Nephron progenitor cell (in vitro differentiated cells): ENCODE measurements at places on chromosomes 3 and 15.

GRCh38 chr3:158086361-158086760 lies 19.9 kb downstream of the SHOX2 start:
- H3K36me3 ChIP-seq, result no peaks in the 10 kb centered on the region
- no peaks in the 10 kb centered on the region for H3K4me1 ChIP-seq
- DNase-seq, result no peak
- no peak overlapping the region for H3K27ac ChIP-seq

GRCh38 chr3:77605308-77605707 lies 565.4 kb downstream of the ROBO2 start:
- peaks cover 8% of the 10 kb centered on the region for H3K36me3 ChIP-seq
- no peak overlapping the region for H3K27ac ChIP-seq
- peaks cover 8% of the 10 kb centered on the region for H3K4me1 ChIP-seq
- H3K4me3 ChIP-seq, result no peak overlapping the region
- H3K27me3 ChIP-seq, result no peaks in the 10 kb centered on the region
- DNase-seq, result no peak

DNA sequence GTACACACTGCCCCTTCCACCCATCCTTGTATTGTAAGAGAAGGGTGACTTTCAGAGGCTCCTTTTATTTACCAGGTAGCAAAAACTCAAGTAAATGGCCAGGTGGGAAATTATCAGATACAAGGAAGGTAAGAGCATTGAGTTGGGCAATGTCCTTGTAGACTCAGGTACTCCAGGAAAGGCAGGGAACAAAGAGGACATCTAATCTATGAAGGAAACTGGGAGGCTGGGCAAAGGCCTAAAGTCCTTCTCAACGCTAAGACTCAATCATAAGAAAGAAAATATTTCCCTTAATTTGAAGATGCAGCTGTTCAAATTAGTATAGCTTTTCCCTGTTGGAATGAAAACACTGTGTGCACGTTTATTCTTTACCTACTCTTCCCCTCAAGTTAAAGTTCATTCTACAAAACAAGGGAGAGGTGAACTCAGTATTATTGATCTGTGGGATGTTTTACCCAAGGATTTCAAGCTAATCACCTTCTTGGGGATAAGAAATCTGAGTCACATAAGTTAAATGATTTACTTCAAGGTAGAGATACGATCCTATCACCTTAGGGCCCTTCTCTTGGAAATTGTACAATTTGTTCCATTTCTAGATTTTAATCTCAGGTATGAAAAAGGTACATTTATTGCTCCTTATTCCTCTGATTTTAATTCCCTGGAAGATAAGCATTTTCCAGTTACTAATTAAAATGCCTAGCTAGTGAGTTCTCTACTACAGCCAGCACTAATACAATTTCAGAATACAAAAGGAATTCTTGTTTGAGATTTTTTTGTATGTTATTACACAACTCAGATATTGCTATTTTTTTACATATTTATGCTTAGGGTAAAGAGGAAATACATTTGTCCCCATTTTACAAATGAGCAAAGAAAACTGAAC lies 80.6 kb downstream of the PLD1 start:
- peaks cover 7% of the 10 kb centered on the region for H3K4me1 ChIP-seq
- H3K27ac ChIP-seq, result no peak overlapping the region
- H3K27me3 ChIP-seq, result peaks cover 4% of the 10 kb centered on the region
- H3K4me3 ChIP-seq, result no peak overlapping the region

GRCh38 chr15:71436854-71437253 lies 321.6 kb downstream of the THSD4 start:
- no peak overlapping the region for H3K4me3 ChIP-seq
- peaks cover 14% of the 10 kb centered on the region for H3K36me3 ChIP-seq
- H3K27me3 ChIP-seq, result peaks cover 7% of the 10 kb centered on the region
- peaks cover 20% of the 10 kb centered on the region for H3K4me1 ChIP-seq
- no peak overlapping the region for H3K27ac ChIP-seq

DNA sequence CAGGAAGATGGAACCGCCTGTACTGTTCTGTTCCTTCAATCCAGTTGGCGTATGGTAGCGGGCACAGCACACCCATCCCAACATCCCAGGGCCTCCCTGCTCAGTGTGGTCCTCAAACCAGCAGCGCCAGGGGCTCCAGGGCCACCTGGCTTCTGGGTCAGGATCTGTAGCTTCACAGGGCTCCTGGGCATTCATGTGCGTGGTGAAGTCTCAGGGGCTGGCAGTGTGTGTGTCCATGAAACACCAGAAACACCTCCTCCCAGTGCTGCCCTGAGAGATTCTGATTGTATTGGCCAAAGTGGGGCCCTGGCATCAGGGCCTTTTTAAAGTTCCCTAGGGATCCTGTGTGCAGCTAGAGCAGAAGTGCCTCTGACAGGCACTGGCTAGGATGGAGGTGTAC lies 42.1 kb downstream of the ABTB1 start:
- no peaks in the 10 kb centered on the region for H3K36me3 ChIP-seq
- peaks cover 16% of the 10 kb centered on the region for H3K27me3 ChIP-seq
- DNase-seq, result no peak
- no peak overlapping the region for H3K4me3 ChIP-seq

- no peak overlapping the region for H3K4me3 ChIP-seq
- H3K27me3 ChIP-seq, result no peaks in the 10 kb centered on the region
- no peaks in the 10 kb centered on the region for H3K4me1 ChIP-seq
- DNase-seq, result no peak
- H3K36me3 ChIP-seq, result no peaks in the 10 kb centered on the region
Measured at GRCh38 chr3:83039422-83039821, 1278.0 kb upstream of the GBE1 start.

GRCh38 chr3:71219744-71220638 lies 363.5 kb downstream of the FOXP1 start:
- DNase-seq, result no peak
- H3K36me3 ChIP-seq, result peaks cover 36% of the 10 kb centered on the region
- peaks cover 40% of the 10 kb centered on the region for H3K4me1 ChIP-seq
- H3K27ac ChIP-seq, result peak overlapping the region; percentile 39
- peaks cover 9% of the 10 kb centered on the region for H3K27me3 ChIP-seq

GRCh38 chr3:151557068-151557840 lies 96.4 kb upstream of the IGSF10 start:
- H3K27me3 ChIP-seq, result no peaks in the 10 kb centered on the region
- H3K27ac ChIP-seq, result no peak overlapping the region
- H3K4me1 ChIP-seq, result peaks cover 20% of the 10 kb centered on the region
- H3K4me3 ChIP-seq, result no peak overlapping the region

GRCh38 chr3:45783667-45784066 lies 12.7 kb downstream of the SLC6A20 start:
- no peak overlapping the region for H3K4me3 ChIP-seq
- H3K27me3 ChIP-seq, result peaks cover 5% of the 10 kb centered on the region
- no peak for DNase-seq
- peaks cover under 1% of the 10 kb centered on the region for H3K36me3 ChIP-seq
- H3K27ac ChIP-seq, result no peak overlapping the region

GRCh38 chr15:29364426-29365078 lies 94.9 kb upstream of the NSMCE3 start:
- H3K4me1 ChIP-seq, result no peaks in the 10 kb centered on the region
- H3K27me3 ChIP-seq, result peaks cover 3% of the 10 kb centered on the region
- no peak overlapping the region for H3K4me3 ChIP-seq
- no peak overlapping the region for H3K27ac ChIP-seq
- no peak for DNase-seq

DNA sequence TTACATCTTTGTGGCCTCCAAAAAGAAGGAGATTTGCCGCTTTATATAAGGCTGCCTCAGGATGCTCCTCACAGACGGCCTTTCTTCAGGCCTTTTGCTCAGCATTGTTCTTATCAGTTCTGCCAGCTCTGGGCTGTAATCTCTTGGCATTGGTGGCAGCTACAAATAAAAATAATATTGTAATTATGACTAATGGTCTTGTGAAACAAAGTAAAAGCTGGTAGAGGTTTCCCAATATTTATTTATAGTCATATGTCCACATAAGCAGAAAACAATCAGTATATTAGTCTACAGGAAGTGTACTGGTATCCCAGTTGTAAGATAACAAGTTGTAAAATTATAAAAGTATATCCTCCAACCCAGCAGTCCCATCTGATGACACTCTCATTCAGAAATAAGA lies 7.3 kb downstream of the NEK4 start:
- peaks cover 90% of the 10 kb centered on the region for H3K36me3 ChIP-seq
- no peak for DNase-seq
- no peaks in the 10 kb centered on the region for H3K27me3 ChIP-seq
- H3K4me1 ChIP-seq, result no peaks in the 10 kb centered on the region
- H3K4me3 ChIP-seq, result no peak overlapping the region

GRCh38 chr3:39133093-39133490 lies 20.3 kb downstream of the CSRNP1 start:
- no peaks in the 10 kb centered on the region for H3K27me3 ChIP-seq
- H3K27ac ChIP-seq, result no peak overlapping the region
- no peak overlapping the region for H3K4me3 ChIP-seq

DNA sequence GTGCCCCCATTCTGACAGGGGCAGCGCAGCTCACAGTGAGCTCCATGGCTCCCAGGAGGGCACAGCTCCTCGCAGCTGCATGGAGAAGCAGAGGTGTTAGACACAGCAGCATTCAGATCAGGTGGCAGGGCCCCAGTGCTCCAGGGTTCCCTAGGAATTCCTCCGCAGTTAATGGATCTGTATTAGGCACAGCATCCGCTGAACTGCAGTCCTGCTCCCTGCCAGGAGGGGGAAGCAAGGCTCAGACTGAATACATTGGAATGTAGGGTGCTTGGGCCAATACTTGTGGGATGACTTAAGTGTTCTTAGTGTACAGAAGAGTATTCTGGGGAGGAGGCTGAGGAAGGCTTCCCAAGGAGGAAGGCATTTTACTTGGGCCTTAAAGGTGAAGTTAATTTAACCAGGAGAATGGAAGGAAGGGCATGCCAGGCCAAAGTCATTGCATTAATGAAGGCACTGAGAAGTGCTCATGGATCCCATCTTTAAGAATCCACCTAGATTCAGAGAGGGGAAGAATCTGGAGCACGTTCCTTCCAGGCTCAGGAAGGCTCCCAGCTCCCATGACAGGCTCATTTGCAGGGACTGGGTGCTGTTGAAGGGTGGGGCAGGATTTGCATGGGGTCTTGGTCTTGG lies 111.6 kb downstream of the RAB11A start:
- H3K27ac ChIP-seq, result no peak overlapping the region
- no peaks in the 10 kb centered on the region for H3K36me3 ChIP-seq
- H3K4me3 ChIP-seq, result peak overlapping the region; percentile 66
- H3K4me1 ChIP-seq, result peaks cover 55% of the 10 kb centered on the region

- no peaks in the 10 kb centered on the region for H3K36me3 ChIP-seq
- H3K27ac ChIP-seq, result no peak overlapping the region
- DNase-seq, result no peak
- H3K4me1 ChIP-seq, result no peaks in the 10 kb centered on the region
Measured at GRCh38 chr3:154781595-154781994, 298.5 kb upstream of the MME start.

- H3K4me1 ChIP-seq, result peaks cover 43% of the 10 kb centered on the region
- peaks cover 41% of the 10 kb centered on the region for H3K27me3 ChIP-seq
- peaks cover 19% of the 10 kb centered on the region for H3K36me3 ChIP-seq
- no peak for DNase-seq
Measured at GRCh38 chr3:37994639-37994972, 4.0 kb downstream of the VILL start.

- no peaks in the 10 kb centered on the region for H3K36me3 ChIP-seq
- DNase-seq, result no peak
- H3K4me1 ChIP-seq, result no peaks in the 10 kb centered on the region
- no peaks in the 10 kb centered on the region for H3K27me3 ChIP-seq
- no peak overlapping the region for H3K27ac ChIP-seq
Measured at GRCh38 chr3:145842294-145842902, 318.6 kb downstream of the PLOD2 start.

- DNase-seq, result no peak
- H3K27me3 ChIP-seq, result no peaks in the 10 kb centered on the region
- no peak overlapping the region for H3K27ac ChIP-seq
Measured at GRCh38 chr3:34504366-34504765, 705.9 kb downstream of the PDCD6IP start.

GRCh38 chr3:153572654-153573053 lies 410.6 kb downstream of the RAP2B start:
- no peak overlapping the region for H3K27ac ChIP-seq
- no peaks in the 10 kb centered on the region for H3K4me1 ChIP-seq
- no peaks in the 10 kb centered on the region for H3K36me3 ChIP-seq
- DNase-seq, result no peak
- no peaks in the 10 kb centered on the region for H3K27me3 ChIP-seq
- no peak overlapping the region for H3K4me3 ChIP-seq

DNA sequence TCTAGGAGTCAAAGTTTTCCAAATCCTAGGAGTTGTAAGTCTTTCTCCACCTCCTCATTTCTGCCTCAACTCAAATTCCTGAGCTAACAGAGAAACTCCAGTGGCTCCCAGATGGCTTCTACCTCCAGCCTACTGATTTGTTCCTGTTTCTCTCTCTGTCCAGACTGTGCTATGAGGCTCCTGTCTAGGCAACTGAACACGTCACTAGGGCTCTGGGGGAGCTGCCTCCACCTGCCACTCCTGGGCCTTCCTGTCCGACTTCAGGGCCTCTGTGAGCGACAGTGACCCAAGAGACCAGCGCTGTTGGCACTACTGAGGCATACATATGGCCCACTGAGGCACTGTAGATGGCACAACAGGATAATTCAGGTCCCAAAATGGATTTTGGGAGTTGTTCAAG lies 71.4 kb downstream of the EXOG start:
- no peak for DNase-seq
- H3K4me3 ChIP-seq, result no peak overlapping the region
- H3K27ac ChIP-seq, result no peak overlapping the region
- no peaks in the 10 kb centered on the region for H3K4me1 ChIP-seq
- H3K36me3 ChIP-seq, result no peaks in the 10 kb centered on the region

GRCh38 chr3:17232442-17232841 lies 347.7 kb downstream of the PLCL2 start:
- no peaks in the 10 kb centered on the region for H3K27me3 ChIP-seq
- no peak for DNase-seq
- H3K4me3 ChIP-seq, result no peak overlapping the region
- H3K4me1 ChIP-seq, result no peaks in the 10 kb centered on the region
- no peak overlapping the region for H3K27ac ChIP-seq
- H3K36me3 ChIP-seq, result no peaks in the 10 kb centered on the region
